CD4-positive, alpha-beta T cell treated with Interferon alpha-2 for 1 hour (primary cell): ENCODE measurements at places on chromosomes 4 and X.

GRCh38 chr4:73142995-73143547 lies 73.6 kb upstream of the COX18 start:
- DNase-seq = no peak

GRCh38 chrX:6683353-6683752 lies 148.4 kb upstream of the VCX3A start:
- no peak for DNase-seq

GRCh38 chr4:152684007-152684406 lies 4.2 kb upstream of the TMEM154 start:
- DNase-seq = no peak

GRCh38 chr4:54445866-54446265 lies 211.9 kb upstream of the KIT start:
- DNase-seq = no peak

- no peak for DNase-seq
These were observed 146.2 kb upstream of the FAT4 start for GRCh38 chr4:125168531-125168930.

DNA sequence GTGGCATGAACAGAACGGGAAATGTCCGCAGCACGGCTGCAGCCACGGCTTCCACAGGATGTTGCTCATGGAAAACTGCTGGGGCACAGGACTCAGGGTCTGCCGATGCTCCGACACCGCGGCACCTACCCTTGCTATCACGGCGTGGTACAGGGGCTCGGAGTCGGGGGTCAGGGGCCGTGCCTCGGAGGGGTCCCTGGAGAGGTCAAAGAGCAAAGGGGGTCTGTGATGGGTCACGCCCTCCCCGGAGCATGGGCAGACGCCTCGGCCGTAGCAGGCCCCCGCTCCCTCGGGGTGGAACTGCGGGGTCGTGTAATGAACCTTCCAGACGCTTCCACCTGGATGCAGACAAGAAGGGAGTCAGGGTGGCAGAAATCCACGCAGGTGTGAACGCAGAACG lies 21.8 kb downstream of the ARSD start:
- DNase-seq = no peak

DNA sequence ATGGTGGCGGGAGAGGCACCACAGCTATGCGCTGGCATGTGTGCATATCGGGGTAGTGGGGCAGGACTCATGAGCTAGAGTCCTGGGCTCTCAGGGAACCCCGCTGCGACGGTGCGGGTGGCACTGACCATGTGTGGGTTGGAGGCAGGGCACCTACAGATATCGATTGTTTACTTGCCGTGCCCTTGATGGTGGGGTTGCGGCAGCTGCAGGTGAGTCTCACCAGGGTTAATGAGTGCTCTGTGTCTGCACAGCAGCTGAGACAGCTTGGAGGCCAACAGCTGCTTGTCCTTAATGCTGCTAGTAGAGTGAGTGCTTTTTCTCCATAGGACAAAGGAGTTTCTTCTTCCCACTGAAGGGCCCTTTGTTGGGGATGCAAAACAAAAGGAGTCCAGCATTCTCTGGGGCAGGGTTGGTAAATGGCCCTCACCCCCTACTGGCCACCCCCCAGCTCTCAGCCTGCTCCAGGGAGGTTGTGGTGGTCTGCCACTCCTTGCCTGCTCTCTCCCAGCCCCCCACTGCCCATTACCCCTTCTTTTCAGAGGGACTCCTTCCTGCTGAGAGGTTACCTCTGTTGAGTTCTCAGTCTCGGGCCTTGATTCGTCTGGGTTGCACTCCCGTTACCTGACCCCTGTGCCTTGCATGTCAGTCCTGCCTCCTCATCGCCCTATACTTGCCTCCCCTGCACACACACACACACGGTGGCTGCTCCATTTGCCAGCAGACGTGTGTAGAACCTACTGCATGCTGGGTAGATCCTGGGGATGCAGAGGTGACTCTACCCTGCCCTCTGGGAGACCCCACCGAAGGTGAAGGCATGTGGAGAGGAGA lies 52.8 kb downstream of the TBC1D14 start:
- DNase-seq = no peak

GRCh38 chr4:172740434-172740833 lies 428.2 kb upstream of the GALNT7 start:
- no peak for DNase-seq

DNA sequence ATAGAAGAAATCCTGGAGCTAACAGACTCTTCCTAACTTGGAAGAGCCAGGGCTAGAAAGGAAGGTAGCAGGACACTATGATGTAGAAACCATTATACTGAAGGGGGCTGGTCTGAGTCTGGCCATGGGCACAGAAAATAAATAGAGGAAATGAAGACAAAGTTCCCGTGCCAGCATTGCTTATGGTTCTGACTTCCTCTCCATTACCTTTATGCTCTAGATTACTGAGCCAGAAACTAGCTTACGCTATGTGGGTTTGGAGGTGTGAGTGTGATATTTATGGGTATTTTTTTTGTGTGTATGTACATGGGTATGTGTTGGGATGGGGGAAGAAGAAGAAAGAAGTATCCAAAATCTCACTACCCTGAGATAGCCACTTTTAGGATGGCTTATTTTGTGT lies 148.3 kb downstream of the GLUD2 start:
- DNase-seq = no peak

DNA sequence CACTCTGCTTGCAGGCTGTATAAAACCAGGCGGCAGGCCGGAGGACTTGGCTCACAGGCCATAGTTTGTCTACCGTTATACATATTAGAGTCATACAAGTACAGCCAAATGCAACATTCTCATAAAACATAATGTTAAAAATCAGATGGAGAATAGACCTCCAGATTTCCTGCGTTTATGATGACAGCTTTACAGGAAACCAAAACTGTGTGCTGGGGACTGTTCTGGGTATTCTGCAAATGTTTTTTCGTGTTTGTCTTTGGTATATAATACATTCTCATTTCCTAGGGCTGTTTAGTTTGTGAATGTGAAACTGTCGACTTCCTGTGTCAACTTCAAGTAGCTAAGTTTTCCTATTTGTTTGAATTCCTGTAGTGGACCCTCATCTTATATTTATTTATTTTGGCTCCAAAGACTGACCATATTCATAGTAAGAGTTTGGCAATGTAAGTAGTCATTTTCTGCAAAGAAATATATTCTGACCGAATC lies 79.5 kb upstream of the FAM9C start:
- peak; percentile 60 for DNase-seq

- no peak for DNase-seq
These were observed 52.9 kb upstream of the HPGDS start for GRCh38 chr4:94395562-94395961.

GRCh38 chrX:124256216-124256615 lies 76.2 kb upstream of the TEX13D start:
- DNase-seq = no peak

- DNase-seq = no peak
These were observed 71.8 kb downstream of the RAPGEF2 start for GRCh38 chr4:159174645-159175084.

GRCh38 chr4:51845711-51846110 lies 2.8 kb downstream of the DCUN1D4 start:
- DNase-seq = no peak

DNA sequence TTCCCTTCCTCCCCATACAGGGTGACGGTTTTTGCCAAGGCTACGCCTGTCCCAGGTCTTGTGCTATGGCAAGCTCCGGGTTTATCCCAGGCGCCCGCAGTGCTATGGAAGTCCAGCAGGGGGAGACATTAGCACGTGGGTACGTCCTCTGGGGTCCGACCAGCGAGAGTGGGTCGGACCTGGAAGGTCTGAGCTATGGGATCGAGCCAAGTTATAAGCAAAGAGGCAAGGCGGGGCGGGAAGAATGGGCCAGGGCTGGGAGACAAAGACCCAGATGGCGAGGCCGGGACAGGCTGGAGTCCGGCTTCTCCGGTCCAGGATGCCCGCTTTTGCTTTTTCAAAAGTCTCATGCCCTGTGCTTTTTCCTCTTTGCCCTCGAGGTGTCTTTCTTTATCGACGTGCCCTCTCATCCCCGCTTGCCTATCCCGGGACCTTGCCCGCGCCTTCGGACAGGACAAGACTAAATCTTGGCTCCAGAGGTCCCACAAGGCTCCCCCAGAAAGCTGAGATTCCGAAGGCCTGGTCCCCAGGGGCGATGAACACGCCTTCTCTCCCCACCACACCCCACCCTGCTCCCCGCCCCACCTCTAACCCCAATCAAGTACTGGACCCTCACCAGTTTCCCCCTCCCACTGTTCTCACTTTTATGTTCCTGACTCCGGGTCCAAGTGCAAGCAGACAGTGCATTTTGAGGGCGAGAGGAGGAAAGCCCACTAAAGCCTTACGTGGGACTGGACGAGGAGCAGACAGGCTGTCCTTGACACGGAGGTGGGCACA lies 785 bp upstream of the EFNB1 start:
- DNase-seq = peak; percentile 71

- no peak for DNase-seq
These were observed 3.0 kb downstream of the IL2 start for GRCh38 chr4:122453384-122453995.
